Left ventricle myocardium inferior (tissue), 1 donor: ENCODE measurements at places on chromosomes 12 and 14. TPM values are rescaled to one million over a fixed set of nuclear protein-coding genes. Genes with fewer than 3 reads are reported as not detected.

PLEK2 gene
- not detected for total RNA-seq

ASCL1 gene
- not detected for total RNA-seq

TROAP gene
- total RNA-seq: 0.66 TPM

MFAP5 gene
- 55.8 TPM for total RNA-seq

CPSF6 gene
- 28.6 TPM for total RNA-seq

CLEC4A gene
- total RNA-seq: 1.5 TPM

KRT6C gene
- not detected for total RNA-seq

LPAR5 gene
- total RNA-seq: 7.0 TPM

SERPINA5 gene
- total RNA-seq: 2.1 TPM

SLC2A3 gene
- 13.7 TPM for total RNA-seq
